ENCODE measurements at places on chromosomes 7 and 10.
A peak's percentile ranks its signal among the peaks of the same experiment; 100 is the strongest.

DNA sequence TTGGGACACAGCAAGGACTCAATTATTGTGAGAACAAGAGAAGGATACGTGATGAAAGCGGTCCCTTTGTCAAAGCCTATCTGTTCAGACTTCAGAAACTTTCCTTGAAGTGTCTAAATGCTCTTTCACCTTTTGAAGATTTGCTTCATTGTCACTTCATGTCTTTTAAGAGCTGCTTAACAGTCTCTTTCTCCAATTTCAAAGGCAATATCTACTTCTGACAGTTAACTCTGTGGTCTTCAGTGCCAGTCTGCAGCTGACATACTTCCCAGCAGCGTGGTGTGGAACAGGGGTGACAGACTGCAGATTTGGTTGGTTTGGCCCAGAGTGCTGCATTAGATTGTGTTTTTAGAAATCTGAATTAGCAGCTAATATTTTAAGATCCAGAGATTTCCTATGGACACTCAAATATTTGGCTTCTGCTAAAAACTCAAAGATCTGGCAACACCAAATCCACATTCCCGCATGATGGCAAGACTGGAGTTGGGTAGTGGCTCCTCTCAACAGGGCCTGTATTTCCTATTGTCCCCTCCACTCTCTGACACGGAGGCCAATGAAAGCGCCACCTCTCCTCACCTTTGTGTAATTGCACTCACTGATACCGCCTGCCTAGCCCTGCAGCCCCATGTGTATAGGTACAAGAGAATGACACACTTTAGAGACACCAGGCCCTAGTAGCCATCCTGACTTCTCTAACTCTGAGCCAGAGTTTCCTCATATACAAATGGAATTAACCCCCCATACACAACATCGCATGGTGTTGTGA, 11.5 kb downstream of the SCRN1 start:
- DNase-seq, result no peak

GRCh38 chr10:51733057-51733456, 33.7 kb upstream of the CSTF2T start:
- no peak for DNase-seq

DNA sequence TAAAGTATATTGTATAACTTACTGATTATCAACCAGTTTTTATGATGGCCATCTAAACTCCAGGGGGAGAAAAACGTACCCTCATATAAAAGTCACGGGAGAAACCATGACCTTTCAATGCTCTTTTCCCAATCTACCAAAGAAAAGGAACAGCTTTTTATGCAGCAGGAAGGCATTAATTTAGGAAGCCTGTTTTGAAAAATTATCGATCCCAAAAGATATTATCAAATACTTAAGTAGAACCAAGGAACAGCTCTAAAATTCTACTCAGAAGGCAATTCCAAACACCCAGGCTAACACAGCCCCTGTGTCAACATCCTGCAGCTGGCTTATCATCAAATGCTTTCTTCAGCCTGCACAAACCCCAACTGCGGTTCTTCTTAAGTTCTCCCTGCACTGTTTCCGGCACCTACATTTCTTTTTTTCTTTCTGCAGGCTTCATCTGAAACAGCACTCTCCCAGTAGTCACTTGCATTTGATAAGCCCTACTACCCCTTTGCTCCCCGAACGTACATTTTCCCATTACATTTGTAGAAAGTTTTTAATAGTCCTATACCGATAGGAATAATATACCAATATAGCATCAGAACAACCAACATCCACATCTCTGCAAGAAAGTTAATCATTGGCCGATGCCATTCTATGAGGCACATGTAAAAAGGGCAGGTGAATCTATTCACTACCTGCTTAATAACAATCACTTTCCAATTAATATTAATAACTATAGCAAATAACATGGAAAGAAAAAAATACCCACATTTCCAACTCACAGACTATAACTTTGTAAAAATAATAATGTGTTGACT, 47.9 kb downstream of the PIP4K2A start:
- DNase-seq, result peak; percentile 41

GRCh38 chr10:21530168-21530567, 3.9 kb upstream of the MLLT10 start:
- DNase-seq, result no peak

DNA sequence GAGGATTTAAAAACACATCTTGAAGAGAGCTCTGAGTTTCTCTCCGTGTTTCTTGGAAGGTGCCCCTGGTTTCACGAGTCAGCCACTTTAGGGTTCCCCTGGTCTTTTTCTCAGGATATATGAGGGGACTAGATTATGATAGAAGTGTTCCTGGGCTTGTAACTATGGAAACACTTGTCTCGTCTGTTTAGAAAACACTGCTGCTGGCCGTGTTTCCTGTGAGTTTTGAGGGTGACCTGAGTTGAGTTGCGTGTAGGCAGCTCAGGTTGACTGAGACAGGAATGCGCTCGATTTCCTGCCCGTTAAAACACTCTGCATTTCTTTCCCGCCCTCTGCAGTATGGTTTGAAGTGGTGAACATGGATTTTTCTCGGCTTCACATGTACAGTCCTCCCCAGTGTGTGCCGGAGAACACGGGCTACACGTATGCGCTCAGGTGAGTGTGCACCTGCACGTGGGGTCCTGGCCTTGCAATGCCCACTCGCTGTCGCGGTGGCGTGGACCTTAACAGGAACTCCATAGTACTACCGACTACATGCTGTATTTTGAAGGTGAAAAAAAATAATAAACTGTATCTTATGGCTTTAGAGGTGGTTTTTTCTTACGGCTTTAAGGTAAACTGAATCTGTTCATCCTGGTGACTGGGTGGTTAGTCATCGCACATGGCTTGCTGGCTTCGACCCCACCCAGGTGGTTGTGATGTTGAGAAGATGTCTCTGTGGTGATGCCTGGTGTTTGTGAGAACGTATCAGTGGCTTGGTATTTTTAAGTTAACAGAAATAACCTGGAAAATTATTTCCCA, at the start of gene SUN1:
Gene SUN1, plus strand, starts transcription at position 310 of the 801 bp plus-strand sequence. Its CDS starts 49 bp downstream, at position 359.
- DNase-seq, result peak; percentile 72

- DNase-seq, result no peak
Measured at GRCh38 chr7:126460664-126461063, 792.1 kb downstream of the GRM8 start.

- no peak for DNase-seq
Measured at GRCh38 chr10:118912961-118913600, 116.4 kb upstream of the NANOS1 start.

DNA sequence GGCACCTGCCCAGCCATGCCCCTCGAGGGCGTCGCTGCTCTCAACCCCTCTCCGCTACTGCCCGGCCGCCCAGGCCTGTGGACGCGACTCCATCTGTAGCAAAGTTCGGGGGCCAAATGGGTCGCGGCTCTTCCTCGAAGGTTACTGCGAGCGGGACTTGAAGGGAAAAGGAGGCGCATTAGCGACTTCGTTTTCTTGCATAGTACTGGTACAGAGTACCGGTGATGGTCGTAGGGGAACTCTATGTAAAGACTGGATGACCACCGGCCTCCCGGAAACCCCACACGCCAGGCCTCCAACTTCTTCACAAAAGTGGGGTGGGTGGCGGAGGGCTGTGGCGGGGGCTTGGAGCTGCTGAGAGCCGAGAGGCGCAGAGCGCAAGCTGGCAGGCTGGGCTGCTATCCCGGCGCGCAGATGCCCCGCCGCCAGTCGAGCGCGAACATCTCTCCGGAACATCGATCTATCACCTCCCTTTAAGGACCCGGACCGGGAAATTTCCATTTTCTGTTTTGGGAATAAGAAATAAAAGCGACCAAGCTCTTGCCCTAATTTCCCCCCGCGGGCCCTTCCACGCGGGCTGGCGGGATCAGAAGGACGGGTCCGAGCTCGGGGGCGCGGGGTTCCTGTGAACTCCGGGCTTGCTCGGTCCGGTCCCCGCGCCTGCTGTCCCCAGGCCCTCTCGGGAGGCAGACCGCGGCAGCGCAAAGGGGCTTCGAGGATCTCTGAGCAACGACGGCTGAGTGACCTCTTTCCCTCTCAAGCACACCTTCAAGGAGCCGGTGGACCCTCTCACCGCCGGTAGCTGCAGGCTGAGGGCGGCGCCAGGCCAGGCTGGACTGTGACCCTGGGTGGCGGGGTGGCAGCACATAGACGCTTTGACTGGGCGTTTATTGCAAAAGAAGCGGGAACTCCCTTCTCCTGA, 12.2 kb upstream of the FEZF1 start:
- DNase-seq, result no peak

DNA sequence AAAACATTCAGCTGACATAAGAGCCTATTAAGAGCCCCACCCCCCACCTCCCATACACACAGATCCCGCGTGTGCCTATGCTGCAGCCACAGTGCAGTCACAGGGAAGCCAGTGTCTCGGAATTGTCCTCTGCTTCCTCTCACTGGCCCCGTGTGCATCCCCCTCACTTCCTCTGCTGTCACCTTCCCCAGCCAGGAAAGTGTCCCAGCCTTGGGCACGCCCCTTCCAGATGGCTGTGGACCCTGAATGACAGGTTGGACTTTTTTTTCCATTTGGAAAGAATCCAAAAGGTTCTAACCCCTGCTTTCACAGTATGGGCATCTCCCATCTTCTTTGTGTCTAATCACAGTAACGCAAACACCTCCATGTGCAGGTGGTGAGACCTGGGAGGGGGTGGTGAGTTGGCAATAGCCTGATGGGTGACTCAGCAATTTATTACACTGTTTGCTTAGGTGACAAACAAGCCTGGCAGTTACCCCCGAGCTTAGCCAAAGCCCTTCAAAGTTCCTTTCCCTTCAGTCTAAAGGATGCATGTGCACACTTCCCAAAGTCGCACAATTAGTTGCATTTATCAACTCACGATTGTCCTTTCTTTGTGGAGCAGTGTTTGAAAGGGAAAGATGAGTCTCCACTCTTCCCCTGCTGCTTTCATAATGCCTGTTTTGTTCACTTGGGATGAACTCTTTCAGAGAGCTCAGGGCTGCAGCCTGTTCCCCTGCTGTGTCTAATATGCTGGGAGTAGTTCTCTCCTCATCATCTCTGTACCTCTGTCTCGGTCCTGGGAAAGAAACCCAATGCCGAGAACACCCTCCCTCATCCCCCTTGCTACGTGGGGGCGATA, 67.5 kb upstream of the EFCAB10 start:
- DNase-seq, result no peak

DNA sequence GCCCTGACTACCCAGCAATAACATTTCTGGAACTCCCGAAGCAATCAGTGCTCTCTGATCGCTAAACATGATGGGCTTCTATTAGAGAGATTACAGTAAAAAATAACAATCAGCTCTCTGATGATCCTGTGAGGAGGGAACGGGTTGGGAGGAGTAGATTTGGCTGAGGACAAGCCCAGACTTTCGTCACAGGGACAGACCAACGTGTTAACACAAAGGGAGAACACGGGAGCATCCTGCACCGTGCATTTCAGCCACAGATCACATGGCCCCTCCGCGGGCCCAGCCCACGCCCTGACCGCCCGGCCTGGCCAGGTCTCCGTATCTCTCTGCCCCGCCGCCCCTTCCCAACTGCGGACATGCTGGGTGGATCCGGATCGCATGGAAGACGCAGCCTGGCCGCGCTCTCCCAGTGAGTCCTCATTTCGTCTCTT, 95.0 kb upstream of the AGBL3 start:
- DNase-seq, result no peak

DNA sequence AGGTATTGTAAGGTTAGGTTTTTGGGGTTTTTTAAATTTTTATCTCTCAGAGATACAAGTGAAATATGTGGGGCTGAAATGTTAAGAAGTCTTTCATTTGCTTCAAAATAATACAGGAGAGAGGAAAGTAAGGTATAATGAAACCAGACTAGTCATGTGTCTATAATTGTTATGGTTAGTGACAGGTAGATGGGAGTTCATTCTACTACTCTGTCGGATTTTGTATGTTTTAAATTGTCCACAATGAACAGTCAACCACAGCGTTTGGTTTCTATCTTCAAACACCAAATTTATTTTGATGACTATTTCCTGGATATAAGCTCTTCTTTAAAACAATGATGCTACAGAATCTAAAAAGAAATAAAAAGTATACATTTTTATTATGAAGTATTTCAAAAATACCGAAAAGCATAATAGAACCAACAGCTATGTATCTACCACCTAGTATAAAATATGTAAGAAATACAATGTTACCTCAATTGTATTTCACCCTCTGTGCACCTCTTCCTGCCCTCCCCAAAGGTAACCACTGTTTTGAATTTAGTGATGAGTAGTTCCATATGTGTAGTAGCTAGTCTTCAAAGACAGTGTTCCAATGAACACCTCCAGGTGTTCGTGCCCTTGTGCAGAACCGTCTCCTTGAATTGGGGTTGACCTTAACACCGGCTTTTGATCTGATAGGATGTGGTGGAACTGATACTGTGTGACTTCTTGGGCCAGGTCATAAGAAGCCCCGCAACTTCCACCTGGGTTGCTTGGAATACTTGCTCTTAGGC, 74.8 kb upstream of the CDK1 start:
- DNase-seq, result no peak

GRCh38 chr10:77091597-77092165, 545.9 kb downstream of the KCNMA1 start:
- no peak for DNase-seq

GRCh38 chr7:10924370-10924769, 49.3 kb upstream of the PHF14 start:
- DNase-seq, result no peak

DNA sequence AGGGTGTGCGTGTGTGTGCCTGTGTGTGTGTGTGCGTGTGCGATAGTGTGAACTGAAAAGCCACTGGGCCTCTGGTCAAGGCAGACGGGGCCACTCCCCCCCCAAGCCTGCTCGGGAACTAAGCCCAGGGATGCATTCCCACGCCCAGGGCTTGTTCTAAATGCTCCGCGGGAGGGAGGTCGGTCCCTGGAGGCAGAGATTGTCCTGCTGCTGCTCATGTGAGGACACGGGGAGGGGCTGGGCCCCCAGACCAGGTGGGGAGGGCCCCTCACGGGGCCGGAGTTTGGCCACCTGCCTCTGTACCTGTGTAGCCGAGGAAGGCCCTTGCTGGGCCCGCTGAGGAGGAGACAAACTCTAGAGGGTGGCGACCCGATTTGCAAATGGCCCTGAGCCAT, 93.9 kb downstream of the PDGFA start:
- DNase-seq, result no peak

- peak; percentile 74 for DNase-seq
Measured at GRCh38 chr10:30529373-30529998, 95.5 kb downstream of the MAP3K8 start.

DNA sequence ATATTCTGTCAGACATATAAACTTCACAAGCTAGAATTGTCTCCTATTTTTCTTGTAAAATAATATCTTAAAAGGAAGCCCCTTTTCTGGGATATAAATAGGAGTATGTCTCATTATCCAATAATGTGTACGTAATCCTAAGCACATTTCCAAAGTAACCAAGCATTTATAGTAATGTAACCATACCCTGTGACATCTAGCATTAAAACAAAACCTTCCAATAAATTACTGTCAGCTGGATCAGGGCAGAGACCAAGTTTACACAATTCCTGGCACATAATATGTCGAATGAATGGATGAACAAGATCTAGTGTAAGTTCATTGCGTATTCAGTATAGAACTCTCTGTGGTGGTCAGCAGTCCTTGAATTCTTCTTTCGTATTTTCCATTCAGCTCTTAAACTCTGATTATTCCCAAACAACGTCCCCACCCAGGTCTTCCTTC, 14.3 kb downstream of the CPED1 start:
- no peak for DNase-seq

- no peak for DNase-seq
Measured at GRCh38 chr10:63300801-63301200, 165.0 kb downstream of the JMJD1C start.

All from stimulated activated CD4-positive, alpha-beta T cell treated with anti-CD3 and anti-CD28 coated beads, Interleukin-2, amount 100 ng/mL, for 24 hours (primary cell).